ENCODE measurements at places on chromosomes 16 and 17.

DNA sequence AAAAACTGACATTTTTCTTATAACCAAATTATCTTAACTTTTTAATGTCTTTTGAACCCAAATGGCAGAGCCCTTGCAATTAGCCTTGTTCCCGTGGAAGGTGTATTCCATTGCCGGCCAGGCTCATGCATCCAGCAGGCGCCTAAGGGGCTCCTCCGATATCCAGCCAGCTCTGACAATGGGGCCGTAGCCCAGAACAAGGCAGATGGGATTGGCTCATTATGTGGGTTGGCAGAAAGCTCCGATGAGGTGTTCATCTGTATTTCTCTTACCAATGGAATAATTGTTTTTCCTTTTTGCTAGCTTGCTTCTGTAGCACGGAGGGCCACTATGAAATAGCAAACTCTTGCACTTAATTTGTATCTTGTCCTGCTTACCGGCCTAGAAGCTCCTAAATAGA lies 208.2 kb upstream of the CHMP6 start:
- no peak for DNase-seq

DNA sequence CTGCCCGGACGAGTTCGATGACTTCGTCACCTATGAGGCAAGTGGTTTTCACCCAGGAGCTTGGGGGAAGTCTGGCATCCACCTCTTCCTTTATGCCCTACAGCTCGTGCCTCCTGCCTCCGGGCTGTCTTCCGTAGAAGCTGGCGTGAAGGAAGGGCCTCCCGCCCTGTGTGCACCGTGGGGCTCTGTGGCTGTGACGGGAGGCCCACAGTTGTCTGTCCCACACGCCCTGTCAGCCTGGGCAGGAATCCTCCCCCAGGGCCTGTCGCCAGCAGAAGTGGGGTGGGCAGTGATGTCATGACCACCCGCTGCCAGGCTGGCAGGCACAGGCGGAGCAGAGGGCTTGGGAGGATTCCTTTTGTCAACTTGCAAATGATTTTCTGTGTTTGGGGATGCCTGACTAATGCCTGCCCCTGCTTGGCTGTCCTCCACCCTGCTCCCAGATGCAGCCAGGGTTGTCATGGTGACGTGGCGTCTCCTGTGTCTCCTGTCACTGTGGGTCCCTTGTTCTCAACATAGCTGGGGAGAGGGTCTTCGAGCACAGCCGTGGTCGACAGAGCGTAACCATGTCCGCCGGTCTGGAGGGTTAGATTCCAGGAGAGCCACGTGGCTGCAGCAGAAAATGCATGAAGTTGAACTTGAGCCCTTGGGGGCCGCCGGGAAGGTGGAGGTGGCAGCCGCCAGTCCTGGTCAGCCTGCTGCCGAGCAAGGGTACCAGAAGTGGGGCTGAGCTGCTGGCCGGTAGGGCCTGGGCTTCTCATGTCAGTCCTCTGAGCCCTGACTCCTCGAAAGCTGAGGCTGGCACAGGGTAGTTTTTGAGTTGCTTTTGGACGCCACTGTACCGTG lies 46.1 kb downstream of the RAB11FIP3 start:
- DNase-seq, result no peak

DNA sequence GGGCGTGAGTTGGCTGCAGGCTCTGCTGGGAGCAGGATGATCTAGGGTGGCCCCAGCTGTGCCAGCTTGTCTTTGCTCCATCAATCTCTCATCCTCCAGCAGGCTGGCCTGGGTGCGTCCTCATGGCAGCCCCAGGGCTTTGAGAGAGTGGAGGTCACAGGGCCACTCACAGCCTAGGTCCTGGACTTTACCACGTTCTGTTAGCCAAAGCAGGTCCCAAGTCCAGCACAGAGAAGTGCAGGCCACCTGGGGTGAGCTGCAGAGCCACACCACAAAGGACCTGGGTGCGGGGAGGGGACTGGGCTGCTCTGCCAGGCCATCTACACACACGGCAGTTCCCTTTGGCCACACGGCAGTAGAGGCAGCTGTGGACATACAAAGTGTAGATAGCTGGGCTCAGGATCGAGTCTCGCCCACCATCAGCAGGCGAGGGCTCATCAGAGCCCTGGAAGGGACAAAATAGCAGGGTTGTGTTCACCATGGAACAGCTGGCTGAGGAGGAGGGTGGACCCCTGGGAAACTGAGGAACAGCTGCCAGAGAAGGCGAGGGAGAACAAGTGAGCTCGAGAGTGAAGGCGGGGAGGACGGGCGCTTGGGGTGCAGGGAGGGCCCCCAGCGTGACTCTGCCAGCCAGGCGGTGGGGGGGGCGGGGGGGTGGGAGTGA lies 30.0 kb downstream of the SREBF1 start:
- no peak for DNase-seq

- DNase-seq, result no peak
These were observed 267.5 kb downstream of the HS3ST4 start for GRCh38 chr16:25959221-25959620.

DNA sequence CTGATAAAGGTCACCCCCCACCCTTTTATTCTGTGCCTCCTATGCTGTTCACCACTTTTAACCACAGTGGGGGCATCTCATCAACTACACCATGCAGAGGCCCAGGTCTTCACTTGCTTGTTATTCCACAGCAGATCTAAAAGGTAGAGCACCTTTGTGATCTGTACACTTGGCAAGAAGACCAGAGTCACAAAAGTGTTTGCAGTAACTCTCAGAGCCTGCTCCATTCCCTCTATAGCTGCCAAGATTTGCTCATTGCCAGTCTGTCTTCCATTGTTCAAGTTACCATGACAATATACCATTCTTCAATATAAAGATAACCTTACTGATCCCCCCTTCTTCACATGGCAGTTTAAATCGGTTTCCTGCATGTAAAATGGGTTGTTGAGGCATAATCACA lies 180.0 kb downstream of the TOX3 start:
- no peak for DNase-seq

DNA sequence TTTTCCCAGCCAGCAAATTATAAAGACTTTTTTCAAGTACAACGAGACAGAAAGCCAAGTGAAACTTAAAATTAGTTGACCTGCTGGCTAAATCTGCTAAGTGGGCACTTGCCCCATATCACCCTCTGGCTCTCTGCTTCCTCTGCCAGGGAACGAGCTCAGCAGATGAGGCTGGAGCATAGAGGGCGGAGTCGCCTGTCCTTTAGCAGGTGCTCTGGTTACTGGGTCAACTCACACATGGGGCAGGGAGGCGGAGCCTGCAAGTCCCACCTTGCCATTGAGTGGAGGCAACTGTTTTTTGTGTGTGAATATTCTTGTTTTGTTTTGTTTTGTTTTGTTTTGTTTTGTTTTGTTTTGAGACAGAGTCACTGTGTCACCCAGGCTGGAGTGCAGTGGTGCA lies 62.5 kb downstream of the EMP2 start:
- DNase-seq, result no peak

Measured in aorta (tissue), 5 donors.